NCI-H187 treated with DMSO at 0.1 percent for 48 hours (cell line): ENCODE measurements at places on chromosomes 1 and 21.

GRCh38 chr1:172163498-172164215 lies 256.8 kb upstream of the C1orf105 start:
- no peak for DNase-seq

DNA sequence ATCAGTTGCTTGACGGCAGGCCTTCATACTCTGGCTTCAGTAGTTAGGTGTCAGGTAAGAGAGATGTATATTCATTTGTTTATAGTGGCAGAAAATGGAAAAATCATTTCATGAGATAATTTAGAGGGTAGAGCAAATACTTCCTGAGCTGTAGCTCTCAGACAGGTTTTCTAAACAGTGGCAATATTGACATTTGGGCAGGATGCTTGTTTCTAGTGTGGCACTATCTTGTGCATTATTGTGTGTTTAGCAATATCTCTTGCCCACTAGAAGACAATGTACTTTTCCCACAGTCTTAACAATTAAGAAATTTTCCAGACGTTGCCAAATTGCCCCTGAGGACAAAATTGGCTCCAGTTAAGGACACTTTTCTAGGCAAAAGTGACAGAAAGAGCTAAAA lies 1143.1 kb downstream of the PLA2G4A start:
- no peak for DNase-seq

DNA sequence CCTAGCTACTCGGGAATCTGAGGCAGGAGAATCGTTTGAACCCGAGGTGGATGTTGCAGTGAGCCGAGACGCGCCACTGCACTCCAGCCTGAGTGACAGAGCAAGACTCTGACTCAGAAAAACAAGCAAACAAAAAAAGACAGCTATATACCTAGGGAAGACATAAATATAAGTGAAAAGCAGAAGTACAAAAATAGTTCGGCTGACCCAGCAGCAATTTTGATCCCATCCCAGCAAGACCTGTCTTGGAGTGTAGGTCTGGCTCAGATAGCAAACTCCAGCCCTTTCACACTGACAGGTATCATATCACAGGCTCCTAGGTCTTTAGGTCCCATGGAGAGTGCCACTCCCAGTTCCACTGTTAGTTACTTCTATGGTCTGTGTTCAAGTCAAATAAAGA lies 14.6 kb downstream of the MTX1 start:
- DNase-seq = no peak

DNA sequence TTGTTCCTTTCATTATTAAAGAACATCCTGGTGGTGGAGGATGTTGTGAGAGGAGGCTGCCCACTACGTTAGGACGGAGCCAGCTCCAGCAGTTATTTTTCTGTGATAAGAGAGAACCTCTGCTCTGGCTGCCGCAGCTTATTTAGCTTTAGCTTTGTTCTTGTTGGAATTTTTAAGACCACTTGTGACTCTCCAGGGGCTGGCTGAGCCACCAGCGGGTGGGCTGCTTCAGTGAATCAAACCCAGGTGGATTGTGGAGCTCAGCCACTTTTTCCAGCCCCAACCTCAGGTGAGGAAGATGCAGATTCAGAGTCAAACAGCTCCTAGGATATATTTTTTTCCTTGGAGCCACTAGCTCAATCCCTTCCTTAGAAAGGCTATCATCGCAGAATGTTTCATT lies 83.1 kb upstream of the CTTNBP2NL start:
- no peak for DNase-seq

- DNase-seq = no peak
Measured at GRCh38 chr1:43327549-43328292, 9.9 kb upstream of the MPL start.

- no peak for DNase-seq
Measured at GRCh38 chr1:87151500-87152421, 176.9 kb upstream of the LMO4 start.

GRCh38 chr1:5977494-5978444 lies 14.5 kb downstream of the NPHP4 start:
- DNase-seq = no peak

- DNase-seq = no peak
Measured at GRCh38 chr1:43227143-43227764, 42.5 kb upstream of the TMEM125 start.

DNA sequence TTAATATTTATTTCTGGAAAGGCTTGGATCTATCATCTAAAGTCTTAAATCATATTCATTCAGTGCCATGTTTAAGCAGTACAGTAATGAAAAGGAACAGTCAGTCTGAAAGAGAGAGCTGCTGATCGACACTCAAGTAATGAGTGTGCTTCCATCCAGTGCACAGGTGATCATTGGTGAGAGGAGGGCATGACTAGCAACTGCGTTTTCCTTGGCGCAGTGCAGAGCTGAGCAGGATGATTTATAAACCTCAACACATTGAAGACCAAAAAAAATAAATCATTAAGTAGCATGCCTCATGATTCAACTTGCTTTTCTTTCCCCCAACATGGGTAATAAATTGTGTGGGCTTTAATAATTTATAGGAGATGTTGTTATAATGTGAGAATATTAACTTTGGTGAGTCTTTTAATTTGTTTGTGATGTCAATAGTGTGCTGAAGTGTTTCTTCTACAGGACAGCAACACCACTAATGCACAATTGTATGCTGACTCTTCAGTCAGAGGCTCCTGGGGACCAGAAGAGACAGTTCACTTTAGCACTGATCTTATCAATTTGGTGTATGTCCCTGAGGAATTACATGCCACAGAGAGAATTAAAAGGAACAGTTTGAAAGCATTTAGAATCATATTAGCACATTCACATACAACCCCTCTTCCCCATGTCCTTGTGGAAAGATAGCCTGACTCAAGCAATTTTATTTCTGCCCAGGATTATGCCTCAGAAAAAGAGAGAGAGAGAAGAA lies 199.7 kb upstream of the ADGRL2 start:
- no peak for DNase-seq

DNA sequence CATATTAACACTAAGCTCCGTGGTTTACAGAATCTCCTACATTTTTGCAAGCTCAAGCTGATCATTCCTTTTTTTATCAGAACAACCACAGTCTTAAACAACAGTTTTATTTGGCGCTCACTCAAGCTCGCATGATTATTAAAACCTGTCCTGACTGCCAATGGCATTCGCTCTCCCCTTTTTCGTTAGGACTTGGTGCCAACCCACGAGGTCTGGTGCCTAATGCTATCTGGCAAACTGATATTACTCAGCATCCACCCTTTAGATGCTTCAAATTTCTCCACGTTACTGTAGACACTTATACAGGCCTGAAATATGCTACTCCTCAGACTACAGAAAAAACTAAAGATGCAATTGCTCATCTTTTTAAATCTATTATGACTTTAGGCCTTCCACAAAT lies 23.0 kb upstream of the ITLN1 start:
- DNase-seq = no peak

DNA sequence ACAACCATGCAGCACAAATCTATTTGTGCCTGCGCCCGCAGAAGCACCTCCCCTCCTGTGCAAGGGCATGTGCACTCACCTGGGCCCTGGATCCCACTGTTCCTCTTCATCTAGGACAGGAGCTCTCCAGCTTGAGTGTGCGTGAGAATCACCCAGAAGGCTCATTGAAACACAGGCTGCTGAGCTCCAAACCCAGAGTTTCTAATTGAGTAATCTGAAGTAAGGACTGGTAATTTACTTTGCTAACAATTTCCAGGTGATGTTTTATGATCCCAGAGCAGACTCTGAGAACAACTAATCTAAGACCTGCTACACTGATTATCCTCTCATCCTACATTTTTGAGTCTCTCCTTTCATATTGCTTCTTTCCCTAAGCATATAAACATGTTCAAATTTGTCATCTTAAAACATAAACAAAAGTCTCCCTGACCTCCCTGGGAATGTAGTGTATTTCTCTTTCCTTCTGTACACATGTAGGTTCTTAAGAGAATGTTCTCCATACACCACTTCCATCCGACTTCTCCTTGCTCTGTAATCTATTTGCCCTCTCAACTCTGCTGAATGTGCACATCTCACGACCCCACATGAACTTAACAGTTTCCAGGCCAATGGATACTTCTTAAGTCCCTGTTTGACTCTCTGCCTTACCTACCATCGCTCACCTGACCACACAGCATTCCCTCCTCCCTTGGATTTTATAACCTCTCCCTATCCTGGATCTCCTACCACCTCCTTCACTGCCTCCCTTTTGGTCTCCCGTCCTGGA lies 522.5 kb downstream of the SMYD3 start:
- no peak for DNase-seq

DNA sequence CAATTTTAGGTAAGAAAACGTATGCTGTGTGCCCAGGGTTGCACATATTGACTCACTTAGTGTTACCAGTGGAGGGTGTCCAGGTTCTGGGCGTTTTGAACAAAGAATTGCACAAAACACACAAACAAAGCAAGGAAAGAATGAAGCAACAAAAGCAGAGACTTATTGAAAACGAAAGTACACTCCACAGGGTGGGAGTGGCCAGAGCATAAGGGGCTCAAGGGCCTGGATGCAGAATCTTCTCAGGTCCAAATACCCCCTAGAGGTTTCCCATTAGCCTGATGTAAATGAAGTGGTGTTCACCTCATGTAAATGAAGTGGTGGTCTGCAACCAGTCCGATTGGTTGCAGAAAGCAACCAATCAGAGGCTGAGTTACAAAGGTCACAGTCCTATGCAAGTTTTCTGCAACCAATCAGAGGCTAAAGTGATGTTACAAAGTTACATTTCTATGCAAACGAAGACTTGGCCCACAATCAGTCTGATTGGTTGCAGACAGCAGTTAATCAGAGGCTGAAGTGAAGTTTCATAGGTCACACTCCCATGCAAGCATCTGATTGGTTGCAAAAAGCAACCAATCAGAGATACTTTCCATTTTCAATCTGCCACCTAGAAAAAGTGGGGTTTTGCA lies 228.3 kb downstream of the ST6GALNAC3 start:
- no peak for DNase-seq

- DNase-seq = no peak
Measured at GRCh38 chr21:38952890-38953289, 147.2 kb downstream of the ETS2 start.

GRCh38 chr1:40265919-40266318 lies 7.9 kb downstream of the ZMPSTE24 start:
- no peak for DNase-seq

GRCh38 chr1:245516284-245516759 lies 361.5 kb downstream of the KIF26B start:
- no peak for DNase-seq

DNA sequence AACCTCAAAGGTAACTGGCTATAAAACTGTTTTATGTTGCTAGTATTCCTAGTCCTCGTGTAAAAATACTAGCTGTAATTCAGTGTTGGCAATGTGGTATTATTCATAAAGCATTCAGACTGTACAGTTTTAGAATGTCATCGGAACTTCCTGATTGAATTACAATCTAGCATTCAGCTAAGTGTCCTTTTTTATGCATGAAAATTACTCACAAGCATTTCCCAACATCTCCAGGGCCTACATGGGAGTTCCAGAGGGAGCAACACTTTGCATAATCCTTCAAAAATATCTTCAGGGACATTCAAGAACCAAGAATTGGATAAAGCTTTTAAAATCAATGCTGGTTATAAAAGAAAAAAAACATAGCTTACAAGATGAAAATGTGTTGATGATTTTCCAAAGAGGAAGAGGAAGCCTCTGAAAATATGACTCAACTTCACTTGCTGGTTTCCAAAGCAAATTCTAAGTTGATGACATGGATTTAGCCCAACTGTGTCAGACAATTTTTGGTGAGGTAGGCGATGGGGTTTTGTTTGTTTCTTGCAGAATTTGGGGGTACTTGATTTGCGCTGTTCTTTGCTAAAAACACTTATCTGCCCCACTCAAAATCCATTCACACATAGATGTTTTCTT lies 137.8 kb downstream of the SLC44A5 start:
- no peak for DNase-seq

GRCh38 chr1:222370081-222370912 lies 177.6 kb downstream of the HHIPL2 start:
- DNase-seq = no peak

- DNase-seq = no peak
Measured at GRCh38 chr1:206498685-206499084, 8.6 kb upstream of the RASSF5 start.

DNA sequence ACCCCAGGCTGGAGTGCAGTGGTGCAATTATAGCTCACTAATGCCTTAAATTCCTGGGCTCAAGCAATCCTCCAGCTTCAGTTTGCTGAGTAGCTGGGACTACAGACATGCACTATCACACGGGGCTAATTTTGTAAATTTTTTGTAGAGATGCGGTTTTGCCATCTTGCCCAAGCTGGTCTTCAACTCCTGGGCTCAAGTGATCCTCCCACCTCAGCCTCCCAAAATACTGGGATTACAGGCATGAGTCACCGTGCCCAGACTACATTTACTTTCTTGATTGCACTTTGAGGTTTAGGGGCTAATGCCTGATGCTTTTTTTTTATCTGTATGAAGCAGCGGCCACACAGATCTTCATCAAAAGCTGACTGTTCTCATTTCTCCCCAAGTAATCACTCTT lies 124.6 kb downstream of the KIF26B start:
- no peak for DNase-seq

DNA sequence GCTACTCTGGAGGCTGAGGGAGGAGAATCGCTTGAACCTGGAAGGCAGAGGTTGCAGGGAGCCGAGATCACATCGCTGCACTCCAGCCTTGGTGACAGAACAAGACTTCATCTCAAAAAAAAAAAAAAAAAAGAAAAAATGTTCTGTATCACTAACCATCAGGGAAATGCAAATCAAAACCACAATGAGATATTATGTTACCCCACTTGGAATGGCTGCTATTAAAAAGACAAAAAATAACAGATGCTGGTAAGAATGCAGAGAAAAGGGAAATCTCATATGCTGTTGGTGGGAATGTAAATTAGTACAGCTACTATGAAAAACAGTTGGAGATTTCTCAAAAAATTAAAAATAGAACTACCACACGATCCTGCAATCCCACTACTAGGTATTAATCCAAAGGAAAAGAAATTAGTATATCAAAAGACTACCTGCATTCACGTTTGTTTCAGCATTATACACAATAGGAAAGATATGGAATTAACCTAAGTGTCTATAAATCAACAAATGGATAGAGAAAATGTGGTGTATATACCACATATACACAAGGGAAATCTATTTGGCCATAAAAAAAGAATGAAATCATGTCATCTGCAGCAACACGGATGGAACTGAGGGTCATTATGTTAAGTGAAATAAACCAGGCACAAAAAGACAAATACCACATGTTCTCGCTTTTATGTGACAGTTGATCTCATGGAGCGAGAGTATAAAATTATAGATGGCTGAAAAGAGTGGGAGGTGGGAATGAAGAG lies 62.6 kb downstream of the ABL2 start:
- DNase-seq = no peak

DNA sequence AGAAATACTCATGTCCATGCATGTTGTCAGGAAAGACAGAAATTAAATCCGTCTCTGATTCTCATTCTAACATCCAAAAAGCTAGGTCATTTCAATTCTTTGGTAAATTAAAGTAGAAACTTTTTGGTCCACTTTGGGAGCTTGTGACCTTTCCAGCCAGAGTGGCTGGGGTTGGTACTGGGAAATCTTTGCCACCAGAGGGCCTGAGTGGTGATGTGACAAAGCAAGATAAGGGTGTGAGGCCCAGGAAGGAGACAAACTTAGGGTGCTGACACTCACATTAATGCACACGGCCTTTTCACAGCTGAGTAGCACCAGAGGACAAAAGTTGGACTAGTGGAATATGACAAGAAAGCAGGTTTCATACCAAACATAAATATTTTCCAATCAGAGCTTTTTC lies 144.3 kb downstream of the DNM3 start:
- no peak for DNase-seq
